ENCODE measurements at places on chromosomes 7 and 10. TPM values are rescaled to one million over a fixed set of nuclear protein-coding genes. Genes with fewer than 3 reads are reported as not detected.
A peak's percentile ranks its signal among the peaks of the same experiment; 100 is the strongest.

DNA sequence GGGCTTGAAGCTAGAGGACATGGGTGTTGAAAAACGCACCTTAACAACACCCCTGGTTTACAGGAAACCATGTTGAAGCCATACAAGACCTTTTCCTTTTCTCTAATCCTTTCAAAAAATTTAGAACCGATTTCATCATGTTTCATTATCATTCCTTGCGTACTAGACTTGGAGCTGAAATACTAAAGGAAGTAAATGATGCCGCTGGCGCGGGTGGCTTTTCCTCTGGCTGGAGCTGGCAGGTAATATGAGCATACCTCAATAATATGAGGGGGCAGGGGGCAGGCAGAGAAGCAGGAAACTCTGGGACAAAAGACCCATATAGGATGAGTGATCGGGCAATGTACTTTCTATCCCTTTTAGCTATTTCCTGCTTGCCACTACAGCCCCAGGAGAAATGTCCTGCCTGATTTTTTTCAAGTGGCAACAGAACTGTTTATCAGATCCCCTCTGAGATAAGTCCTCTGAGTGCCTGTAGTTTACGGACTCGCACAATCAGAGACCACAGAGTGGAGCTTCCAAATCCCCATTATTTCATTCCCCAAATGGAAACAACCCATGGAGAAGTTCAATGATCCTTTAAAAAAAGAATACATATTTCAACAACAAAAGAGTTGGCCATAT lies 450.1 kb downstream of the KCNMA1 start:
- no peak for DNase-seq

DNA sequence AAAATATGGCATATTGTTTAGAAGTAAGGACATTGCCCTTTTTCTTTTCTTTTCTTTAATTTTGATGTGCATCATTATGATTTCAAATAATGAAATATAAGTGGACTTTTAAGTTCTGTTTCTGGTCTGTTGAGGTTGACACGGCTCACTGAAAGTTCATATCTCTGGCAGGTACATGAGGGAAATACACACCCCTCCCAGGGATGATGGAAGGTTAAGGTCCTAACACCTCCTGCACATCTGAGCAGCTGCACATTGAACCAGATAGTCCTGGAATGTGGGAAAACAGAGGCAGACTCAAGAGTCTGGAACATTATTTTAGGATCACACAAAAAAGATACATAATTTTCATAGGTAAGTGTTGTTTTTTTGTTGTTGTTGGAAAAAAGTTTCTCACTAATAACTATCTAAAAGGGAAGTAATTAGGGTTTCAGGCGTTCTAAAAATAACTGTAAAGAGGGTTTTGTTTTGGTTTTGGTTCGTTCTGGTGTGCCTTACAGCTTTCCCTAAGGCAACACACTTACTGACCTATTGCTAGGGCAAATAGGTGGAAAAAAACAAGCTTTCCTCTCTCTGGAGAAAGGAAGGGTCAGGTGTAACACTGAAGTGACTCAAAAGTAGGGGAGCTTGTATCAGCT lies 201.2 kb upstream of the PRKCQ start:
- DNase-seq: no peak

The ATP6V0A4 gene
- total RNA-seq: not detected

DNA sequence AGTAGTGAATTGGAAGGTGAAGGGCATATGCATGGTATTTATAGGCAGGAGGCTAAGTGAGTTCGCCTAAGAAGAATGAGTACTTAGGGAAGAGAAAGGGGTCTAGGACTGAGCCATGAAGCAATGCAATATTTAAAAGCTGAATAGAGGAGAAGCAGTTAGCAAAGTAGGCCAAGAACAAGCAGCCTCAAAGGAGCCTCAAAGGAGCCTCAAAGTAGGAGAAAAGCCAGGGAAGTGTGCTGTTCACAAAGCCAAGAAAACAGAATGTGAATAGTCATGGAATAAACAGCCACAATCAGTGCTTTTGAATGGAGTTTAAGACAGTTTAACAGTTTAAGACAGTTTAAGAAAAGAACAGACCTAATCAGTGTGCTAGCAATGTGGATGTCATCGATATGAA lies 762.0 kb downstream of the SORCS1 start:
- DNase-seq: no peak

GRCh38 chr7:19102884-19103283 lies 14.6 kb downstream of the TWIST1 start:
- peak; percentile 74 for DNase-seq

GRCh38 chr7:136998495-136998894 lies 130.0 kb downstream of the CHRM2 start:
- DNase-seq: no peak

The PPP1R9A gene
- total RNA-seq: 23.7 TPM

The EPO gene
- total RNA-seq: not detected

DNA sequence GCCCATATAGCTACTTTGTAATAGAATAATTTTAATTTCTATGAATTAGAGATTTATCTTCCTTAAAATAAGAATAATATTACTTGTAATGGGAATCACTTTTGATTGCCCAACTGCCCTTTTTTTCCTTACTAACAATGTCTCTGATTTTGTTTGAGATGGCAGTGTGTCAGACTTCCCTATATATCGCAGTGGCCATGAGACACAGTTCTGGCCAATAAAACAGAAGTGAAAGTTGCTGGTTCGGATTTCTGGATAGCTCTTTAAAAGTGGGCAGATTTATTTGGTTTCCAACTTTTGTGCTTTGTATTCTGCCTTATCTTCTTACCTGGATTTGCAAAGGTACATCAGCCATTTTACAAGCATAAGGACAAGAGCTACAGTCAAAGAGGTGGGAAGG lies 170.2 kb downstream of the PPP1R17 start:
- no peak for DNase-seq

All from esophagus muscularis mucosa (tissue), 4 donors.